ENCODE measurements at places on chromosomes 4 and X.

DNA sequence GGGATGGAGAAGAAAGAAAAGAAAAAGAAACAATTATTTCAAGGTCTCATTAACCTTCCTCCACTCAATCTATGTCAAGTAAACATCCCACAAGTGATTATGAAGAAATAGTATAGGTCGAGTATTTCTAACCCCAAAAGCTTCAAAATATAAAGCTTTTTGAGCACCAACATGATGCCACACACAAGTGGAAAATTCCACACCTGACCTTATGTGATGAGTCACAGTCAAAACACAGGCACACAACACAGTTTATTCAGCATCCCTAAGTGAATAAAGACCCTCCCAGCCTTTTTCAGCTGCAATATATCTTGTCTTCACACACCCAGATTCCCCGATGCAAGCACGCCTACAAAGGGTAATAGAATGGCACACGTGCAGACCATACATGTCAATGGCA, 51.7 kb upstream of the VEGFC start:
- DNase-seq: no peak

DNA sequence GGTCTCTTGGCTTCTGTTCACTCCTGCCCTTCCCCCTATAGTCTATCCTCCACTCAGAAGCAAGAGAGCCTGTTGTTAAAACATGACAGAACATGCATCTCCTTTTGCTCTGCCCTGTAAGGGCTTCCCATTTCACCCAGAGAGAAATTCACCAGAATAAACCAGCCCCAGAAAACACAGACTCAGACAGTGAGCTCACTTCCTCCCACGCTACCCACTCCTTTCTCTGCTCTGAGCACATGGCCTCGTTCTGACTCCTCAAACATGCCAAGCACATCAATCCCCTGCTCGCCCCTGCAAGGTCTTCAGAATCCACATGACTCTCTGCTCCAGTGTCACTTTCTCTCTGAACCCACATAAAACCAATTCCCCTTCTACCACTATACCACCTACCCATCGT, 50.4 kb downstream of the MID1 start:
- DNase-seq: no peak

DNA sequence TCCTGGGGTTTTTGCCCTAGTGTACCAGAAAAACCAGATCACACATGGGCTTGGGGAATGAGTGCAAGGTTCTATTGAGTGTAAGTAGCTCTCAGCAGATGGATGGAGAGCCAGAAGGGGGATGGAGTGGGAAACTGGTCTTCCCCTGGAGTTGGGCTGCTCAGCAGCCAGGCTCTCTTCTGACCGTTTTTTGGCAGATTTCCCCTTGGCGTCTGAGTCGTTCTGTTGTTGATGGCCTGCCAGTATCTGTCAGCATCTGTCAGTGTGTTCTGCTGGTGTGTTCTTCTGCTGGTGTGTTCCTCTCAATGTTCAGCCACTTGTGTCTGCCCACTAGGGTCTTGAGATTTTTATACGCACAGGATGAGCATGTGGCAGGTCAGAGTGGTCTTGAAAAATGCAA, 633.9 kb upstream of the CPEB2 start:
- DNase-seq: no peak

DNA sequence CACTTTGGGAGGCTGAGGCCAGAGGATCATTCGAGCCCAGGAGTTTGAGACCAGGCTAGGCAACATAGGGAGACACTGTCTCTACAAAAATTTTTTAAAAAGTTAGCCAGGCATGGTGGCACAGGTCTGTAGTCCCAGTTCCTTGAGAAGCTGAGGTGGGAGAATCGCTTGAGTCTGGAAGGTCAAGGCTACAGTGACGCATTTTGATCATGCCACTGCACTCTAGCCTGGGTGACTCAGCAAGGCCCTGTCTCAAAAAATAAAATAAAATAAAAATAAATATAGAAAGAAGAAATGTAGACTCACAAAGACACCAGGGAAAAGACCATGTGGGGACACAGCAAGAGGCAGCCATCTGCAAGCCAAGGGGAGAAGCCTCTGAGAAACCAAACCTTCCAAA, 42.3 kb upstream of the SLC7A3 start:
- no peak for DNase-seq

All from activated CD4-positive, alpha-beta T cell treated with anti-CD3 and anti-CD28 coated beads for 4 hours (primary cell).